Left renal pelvis (tissue), 4 donors: ENCODE measurements at places on chromosomes 3 and 15.

- DNase-seq: no peak
Measured at GRCh38 chr3:86785386-86785785, 205.6 kb downstream of the VGLL3 start.

- DNase-seq: no peak
Measured at GRCh38 chr15:39363761-39364586, 216.9 kb upstream of the THBS1 start.

DNA sequence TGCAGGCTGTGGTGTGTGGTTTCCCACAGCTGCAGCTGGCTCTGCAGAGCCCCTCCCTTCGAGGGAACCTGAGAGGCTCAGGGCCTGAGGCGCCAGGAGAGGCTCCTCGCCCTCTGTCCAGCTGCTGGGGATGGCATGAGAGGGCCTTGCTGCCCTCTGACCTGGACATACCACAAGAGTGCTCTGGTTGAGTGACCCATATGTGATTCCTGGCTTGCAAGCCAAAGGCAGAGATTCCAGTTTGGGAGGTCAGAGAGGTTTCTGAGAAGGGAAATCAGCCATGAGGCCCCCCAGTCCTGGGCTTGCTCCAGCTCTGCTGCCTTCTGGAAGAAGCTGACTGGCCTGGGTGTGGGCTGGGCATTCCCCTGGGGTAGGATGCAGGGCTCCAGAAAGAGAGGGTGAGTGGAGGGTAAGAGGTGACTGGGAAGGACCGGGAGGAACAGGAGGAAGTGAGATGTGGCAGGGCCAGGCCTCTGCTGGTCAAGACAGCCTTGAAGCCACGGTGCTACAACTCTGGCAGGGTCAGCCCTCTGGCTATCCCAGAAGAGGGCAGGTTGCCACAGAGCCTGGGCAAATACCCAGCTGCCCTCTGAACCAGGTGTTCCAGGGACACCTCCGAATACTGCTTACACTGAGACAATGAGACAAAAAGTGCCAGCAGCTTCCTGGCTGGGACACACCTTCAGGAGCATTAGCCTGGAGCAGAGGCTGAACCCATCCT is 16.0 kb upstream of the SRP14 start:
- DNase-seq: no peak

GRCh38 chr3:126474498-126475412 is 936 bp downstream of the ZXDC start:
- DNase-seq: peak; percentile 35

DNA sequence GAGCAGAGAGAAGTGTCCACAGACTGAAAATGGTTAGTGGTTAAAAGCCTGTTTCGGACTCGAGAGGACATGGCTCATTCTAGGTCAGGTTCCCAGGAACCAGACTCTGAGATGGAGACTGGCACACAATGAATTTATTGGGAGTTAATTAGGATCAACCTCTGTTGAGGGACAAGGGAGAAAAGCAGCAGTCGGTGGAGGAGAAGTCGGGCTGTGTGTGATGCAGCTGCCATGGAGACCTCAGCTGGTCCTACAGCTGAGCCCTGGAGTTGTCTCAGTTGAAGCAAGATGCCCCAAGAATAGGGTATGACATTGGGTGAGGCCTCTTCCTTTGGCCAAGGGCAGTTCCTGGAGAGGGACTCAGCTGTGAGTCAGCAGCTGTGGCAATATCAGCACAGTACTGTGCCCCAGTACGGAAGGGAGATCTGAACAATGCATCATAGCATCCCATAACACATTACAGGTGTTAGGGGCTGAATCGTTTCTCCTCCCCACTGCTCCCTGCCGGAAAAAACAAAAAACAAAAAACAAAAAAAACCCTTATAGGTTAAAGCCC is 105.4 kb downstream of the ABHD5 start:
- no peak for DNase-seq

GRCh38 chr15:63938486-63939061 is 104.8 kb upstream of the HERC1 start:
- no peak for DNase-seq

DNA sequence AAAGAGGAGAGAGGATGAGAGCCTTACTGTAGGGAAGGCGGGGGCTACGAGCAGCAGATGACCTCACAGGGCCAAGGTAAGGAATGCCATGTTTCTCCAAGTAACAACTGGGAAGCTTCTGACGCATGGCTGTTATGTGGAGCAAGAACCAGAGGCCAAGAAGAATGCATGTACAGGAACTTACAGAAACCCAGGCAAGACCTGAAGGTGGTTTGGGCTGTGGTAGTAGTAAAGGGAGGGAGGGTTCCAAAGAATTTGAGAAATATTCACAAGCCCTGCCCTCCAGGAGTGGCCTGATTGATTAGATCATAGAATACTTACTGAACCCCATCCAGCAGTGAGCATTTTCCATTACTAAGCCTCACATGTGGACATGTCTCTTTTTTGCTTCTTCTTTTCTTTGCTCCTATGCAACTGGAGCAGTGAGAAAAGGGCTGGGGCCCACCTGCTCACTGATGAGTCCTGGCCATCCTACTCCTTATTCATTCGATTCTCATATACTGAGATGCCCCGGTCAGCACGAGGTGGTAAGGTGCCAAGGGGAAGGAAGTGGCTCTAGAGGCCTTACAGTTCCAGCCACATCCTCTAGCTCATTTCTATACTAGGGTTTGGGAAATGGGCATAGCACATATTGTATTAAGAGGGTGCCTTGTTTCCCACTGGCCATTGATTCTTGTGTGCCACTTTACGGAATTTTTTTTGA is 8.3 kb upstream of the SLC12A8 start:
- no peak for DNase-seq

GRCh38 chr3:134347551-134347950 is 26.7 kb downstream of the AMOTL2 start:
- DNase-seq: no peak

- no peak for DNase-seq
Measured at GRCh38 chr3:153127788-153128187, 34.2 kb upstream of the RAP2B start.

GRCh38 chr15:33701304-33701696 is 267.0 kb upstream of the CHRM5 start:
- no peak for DNase-seq

GRCh38 chr3:140448001-140448400 is 229.9 kb upstream of the TRIM42 start:
- DNase-seq: no peak

DNA sequence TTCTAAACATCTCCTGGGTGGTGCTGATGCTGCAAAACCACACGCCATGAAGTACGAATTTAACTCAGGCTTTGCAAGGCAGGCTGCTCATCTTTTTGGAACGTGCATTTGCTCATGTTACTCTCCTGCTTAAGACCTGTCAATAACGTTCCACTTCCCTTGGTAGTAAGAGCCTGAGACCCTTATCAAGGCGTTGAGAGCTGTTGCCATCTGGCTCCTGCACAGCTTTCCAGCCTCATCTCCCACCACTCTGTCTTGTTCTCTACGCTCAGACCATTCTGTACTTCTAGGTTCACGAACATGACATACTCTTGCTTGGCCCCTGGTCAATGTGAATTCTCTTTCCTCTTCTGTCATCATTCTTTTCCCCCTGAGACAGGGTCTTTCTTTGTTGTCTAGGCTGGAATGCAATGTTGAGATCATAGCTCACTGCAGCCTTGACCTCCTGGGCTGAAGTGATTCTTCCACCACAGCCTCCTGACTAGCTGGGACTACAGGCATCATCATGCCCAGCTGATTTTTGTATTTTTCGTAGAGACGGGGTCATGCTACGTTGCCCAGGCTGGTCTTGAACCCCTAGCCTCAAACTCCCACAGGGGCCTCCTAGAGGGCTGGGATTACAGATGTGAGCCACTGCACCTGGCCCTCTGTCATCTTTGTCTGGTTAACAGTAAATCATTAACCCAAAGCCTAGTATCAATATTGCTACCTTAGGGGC is 202.8 kb downstream of the CADPS start:
- DNase-seq: no peak

DNA sequence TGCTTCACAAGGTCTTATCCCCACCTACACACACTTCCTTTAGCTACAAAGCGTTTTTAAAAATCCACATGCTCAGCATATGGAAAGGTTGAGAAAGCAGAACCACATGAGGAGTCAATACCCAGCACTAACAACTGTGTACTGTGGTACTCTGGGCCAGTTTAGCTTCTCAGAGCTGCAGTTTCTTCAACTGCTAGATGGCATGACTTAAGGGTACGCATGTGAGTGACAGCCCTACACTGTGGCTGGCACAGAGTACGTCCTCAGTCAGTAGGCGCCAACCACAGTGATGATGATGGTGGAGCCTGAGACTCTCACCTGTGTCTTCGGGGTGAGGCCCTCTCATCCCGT is 17.4 kb downstream of the CCDC12 start:
- no peak for DNase-seq

DNA sequence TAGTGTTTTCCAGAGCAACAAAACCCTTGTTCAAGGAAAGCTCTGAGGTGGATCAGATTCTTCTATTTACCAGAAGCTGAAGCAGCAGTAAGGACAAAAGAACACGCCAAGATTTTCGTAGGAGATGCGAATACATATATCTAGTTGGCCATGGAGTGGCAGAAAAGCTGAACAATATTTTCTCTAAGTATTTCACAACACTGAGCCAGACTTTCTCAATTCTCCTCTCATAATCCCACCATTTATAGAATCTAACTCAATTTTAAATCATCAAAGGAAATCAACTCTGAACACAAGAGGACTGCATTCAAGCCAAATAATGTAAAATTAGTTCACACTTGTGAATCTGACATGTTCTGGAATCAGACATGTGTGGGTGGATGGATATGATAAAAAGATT is 775.0 kb downstream of the ROBO1 start:
- no peak for DNase-seq

DNA sequence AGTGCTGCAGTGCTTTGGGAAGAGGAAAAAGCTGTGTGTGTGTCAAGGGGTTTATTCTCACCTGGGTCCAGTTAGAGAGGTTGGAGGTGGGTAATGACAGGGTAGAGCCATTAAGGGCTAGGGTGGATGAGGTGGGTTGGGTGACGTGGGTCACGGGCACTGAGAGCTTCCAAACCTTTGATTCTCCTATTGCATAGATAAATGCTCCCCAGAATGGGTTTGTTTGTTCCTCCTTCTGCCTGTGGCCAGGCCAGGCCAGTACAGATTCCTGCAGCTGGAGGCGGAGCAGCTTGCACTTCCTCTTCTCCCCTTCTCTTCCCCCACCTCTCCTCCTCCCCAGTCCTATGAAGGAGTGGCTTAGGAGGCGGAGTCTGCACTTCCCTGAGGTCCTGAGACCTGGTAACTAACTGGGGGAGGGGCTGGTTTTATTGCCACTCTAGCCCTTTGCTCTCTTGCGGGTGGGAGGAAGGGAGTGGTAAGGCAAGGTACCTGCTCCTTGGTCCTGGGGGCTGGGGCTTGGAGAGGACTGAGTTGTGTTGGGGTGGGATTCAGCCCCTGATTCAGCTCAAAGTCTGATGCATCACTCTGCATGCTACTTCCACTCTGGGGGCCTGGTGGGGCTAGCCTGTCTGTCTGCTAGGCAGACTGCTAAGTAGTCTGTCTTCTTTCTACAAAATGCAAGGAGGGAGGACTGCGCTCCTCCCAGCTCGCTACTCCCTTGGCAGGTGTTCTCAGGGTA is 3.5 kb downstream of the SPINT1 start:
- DNase-seq: no peak

DNA sequence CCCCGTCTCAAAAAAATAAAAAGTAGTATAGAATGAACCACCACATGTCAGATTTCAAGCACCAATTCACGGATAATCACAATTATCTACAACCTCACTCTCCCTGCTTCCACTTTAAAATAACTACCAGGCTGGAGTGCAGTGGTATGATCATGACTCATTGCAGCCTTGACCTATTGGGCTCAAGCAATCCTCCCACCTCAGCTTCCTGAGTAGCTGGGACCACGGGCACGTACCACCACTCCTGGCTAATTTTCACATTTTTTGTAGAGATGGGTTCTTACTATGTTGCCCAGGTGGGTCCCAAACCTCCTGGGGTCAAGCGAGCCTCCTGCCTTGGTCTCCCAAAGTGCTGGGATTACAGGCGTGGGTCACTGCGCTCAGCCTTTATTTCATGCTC is 38.1 kb upstream of the LDHAL6B start:
- no peak for DNase-seq

- no peak for DNase-seq
Measured at GRCh38 chr15:84638103-84638502, 16.0 kb downstream of the WDR73 start.

DNA sequence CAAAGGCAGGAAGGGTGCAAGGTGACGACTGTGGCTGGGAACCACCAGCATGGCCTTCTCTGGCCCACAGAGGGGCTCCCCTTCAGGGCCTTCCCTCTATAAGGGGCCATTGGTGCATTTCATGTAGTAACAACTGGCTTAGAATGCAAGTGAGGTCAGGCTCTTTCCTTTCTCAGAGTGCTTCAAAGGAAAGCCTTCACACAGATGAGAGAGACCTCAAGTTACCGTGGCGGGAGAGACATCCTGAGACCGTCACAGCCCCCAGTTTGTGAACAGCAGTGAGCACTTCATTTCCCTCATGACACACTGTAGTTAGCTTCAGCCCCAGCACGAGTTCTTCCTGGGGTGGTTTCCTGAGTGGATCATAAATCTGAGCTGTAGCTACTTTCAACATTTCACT is 96.6 kb upstream of the LIMD1 start:
- DNase-seq: no peak
